Cardiac muscle cell (in vitro differentiated cells and primary cell): ENCODE measurements at places on chromosomes 2 and 18. TPM values are rescaled to one million over a fixed set of nuclear protein-coding genes. Genes with fewer than 3 reads are reported as not detected.
A peak's percentile ranks its signal among the peaks of the same experiment; 100 is the strongest.

DNA sequence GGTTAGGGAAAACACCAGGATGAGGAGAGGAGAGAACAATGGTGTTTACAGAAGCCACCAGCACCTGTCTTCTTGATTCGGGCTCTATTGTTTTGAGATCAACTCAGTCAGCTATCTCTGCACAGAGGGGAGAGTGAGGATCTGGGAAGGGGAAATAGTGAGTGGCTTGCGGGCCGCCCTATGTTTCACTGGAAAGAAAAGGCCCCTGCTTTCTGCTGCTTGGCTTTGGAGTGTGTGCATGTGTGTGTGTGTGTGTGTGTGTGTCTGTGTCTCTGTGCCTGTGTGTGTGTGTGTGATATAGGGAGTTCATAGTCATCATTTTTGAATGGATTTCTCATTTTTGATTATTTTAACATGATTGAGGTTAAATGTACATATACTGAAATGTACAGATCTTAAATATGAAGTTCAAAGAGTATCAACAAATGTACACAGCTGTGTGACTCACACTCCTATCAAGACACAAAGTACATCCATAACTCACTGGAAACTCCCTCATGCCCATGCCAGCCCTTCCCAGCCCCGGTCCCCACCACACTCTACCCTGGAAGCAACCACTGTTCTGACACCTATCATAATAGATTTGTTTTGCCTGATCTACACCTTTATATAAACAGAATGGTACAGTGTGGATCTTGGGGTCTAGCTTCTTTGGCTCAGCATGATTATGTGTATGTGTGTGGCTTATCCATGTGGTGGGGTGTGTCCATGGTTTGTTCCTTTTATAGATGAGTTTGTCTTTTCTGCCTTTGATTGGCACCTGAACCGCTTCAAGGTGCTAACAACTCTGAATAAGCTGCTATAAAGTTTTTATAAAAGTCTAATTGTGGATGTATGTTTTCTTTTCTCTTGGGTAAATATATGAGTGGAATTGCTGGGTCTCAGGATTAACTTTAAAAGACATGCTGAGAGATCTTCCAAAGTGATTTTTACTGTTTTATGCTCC, 258.3 kb downstream of the SETBP1 start:
- DNase-seq, result no peak

TMEM182 gene
- 2.7 and 5.2 TPM in 2 replicates for total RNA-seq

DNA sequence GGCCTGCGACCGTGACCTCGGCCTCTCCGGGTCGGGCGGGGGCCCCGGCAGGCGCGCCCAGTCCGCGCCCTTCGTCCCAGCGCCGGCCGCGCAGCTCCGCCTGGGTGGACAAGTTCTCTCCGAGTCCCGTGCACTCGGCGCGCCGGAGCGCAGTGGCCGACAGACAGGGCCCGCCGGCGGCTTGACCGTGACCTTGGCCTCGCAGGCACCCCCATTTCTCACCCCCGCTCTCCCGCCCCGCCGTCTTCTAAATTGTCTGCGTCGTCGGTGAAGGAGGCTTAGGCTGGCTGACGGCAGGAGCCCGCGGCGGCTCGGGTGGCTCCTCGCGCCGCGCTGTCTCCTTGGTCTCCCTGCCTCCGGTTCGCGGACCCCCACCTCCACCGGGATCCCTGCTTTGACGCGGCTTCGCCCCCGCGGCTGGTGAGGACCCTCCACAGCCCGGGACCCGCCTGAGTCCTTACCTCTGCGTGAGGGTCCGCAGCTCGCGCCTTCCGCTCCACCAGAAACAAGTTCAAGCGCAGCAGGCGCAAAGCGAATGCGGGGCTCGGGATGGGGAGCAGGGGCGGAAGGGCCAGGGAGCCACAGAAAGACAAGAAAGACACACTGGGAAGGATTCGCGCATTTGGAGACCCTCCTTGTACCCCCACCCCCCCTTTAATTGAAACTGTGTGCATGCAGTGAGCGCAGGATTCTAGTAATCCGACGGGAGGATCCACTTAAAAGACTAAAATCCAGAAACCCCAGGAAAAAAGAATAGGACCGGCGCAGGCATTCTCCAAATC, 4.0 kb downstream of the PTGR3 start:
- DNase-seq, result peak; percentile 21

- DNase-seq, result no peak
These were observed 42.4 kb downstream of the ITGB1BP1 start for GRCh38 chr2:9380702-9381628.

DNA sequence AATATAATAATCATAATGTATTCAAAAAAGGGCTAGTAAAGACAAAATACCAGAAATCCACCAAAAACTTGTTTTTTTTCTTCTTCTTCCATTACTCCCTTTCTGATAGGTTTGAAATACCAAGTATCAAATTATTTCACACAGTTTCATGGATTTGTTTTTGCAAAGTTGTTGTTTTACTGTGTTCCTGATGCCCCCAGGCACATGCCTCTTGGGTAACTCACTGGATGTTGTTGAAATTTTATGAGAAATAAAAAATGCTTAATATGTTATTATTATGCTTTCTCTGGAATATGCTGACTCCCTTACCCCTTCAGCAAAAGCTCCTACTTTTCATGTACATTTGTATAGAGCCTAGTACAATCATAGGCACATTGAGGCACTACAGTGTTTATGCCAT, 419.6 kb downstream of the NRXN1 start:
- DNase-seq, result no peak

GNLY gene
- total RNA-seq, result not detected in 2 replicates

CCDC150 gene
- 2.6 and 8.0 TPM in 2 replicates for total RNA-seq

- DNase-seq, result peak; percentile 84
These were observed 56.9 kb downstream of the COL4A4 start for GRCh38 chr2:227106845-227107759.

DNA sequence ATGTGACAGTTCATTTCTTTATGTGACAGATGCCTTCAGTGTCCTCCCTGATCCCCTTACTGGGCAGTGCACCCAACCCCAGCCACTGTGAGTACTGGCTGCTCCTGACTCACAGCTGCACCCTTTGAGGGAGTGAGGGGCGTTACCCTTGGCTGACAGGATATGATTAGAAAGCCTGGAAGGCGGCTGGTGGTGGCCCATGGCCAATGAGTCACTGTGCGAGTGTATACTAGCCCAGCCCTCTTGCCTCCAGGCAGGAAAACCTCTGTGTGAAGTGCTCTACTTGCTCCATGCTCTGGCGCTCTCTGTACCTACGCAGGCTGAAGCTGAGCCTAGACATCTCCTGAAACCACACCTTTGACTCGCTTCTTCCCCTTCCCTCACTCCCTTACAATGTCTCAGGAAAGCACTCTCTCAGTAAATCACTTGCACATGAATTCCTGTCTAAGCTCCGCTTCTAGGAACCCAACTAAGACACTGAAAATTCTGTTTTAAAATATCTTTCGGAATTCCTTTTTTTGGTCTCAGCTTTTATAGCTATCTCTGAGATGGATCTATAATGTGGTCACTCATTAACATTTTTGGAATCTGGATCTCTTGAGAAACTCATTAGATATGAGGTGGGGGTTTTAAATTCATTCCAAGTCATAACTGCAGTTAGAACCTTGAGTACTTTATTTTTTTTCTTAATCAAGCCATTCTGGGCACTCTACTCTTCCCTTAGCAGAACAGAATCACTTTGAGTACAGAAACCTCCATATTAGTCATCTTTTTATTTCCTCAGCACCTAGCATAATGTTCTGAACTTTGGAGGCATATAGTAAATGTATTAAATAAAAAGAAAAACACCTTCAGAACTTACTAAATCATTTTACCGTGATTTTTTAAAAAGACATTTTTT, 25.3 kb upstream of the STAM2 start:
- DNase-seq, result peak; percentile 94

LIMS4 gene
- 2.1 and 2.3 TPM in 2 replicates for total RNA-seq
